NB4 (cell line): ENCODE measurements at places on chromosomes 13 and 19.

GRCh38 chr13:72643311-72643989 lies 84.0 kb downstream of the MZT1 start:
- DNase-seq, result peak; percentile 59

- no peak for DNase-seq
Measured at GRCh38 chr19:45471931-45472562, 4.3 kb downstream of the FOSB start.

DNA sequence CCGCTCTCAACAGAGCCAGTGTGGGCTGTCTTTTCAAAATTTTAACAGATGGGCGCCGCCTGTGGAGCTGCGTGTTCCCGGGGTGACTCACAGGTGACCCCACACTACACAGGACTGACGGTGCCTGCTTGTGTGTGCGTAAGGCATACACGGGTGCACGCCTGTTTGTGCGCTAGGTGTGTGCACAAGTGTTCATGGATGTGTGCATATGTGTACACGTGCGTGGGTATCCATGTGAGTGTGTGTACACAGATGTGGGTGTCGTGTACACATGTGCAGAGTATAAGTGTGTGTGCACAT lies 92.7 kb upstream of the SOX1 start:
- no peak for DNase-seq

DNA sequence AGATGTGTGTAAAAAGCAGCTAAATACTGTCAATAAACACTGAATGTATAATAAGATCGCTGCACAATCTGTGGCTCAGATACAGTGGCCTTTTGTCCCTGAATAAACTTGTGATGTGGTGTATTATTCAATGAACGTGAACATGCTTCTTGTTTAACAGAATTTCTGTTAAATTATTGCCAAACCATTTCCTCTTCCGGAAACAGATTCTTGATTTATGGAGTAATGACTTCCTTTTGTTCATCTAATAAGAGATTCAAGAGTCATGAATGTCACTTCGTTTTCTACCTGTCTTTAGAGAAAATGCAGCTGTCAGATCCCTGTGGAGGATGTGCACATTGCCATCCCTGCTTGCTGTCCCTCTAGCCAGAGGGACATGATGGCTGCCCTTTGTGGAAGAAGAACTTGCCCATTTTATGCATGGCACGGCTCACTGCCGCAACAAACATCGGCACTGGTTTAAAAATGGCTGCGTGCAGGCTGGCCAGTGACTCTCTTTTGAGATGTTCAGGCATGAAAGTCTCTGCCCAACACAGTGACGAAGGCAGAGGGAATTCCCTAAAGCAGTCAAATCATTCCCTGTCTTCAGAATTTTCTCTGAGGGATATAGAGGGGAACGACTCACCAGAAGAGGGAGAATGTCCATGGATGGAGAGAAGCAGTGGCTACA lies 3.1 kb upstream of the TNFSF13B start:
- DNase-seq, result peak; percentile 67

DNA sequence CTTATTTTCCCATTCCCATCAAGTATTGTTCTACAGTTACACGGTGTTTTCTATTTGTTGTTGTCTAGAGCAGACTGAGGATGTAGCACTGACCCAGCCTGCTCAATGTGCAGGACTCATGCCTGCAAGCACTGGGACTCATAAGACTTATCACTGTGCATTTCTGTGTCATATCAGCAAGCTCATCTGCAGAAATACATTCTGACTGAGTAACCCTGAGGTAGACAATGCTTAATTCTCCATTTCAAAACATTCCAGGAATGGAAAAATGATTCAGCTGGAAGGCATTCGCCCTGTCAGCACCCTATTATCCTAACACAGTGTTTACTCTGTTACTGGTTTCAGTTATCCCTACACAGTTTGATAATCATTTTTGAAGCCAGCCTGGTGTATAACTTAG lies 2506.4 kb downstream of the PCDH9 start:
- no peak for DNase-seq

GRCh38 chr19:16940626-16941025 lies 51.8 kb downstream of the F2RL3 start:
- no peak for DNase-seq

GRCh38 chr13:87792878-87793277 lies 121.7 kb downstream of the SLITRK5 start:
- no peak for DNase-seq

GRCh38 chr13:99125326-99125915 lies 75.2 kb upstream of the UBAC2 start:
- peak; percentile 12 for DNase-seq

DNA sequence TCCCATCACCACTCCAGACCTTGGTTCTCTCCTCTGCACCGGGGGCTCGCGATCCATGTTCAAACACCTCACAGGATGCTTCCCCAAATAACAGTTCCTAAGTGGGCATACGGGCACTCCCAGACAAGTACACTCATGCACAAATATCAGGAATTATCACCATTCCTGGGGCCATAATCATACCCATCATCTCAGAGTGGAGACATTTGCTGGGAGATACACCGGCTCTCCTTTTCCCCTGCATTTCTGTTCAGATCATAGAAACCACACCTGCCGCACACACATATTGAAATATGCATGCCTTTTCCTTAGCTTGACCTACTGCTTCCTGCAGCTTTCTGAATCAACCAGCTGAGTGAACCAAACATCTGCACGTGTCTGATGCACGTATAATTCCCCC lies 33.9 kb upstream of the MBNL2 start:
- DNase-seq, result no peak

GRCh38 chr19:30071871-30072270 lies 129.8 kb downstream of the URI1 start:
- no peak for DNase-seq

- DNase-seq, result peak; percentile 42
Measured at GRCh38 chr13:94617389-94618000, 15.8 kb downstream of the GPR180 start.

GRCh38 chr13:46961719-46962118 lies 64.9 kb upstream of the HTR2A start:
- peak; percentile 88 for DNase-seq

- no peak for DNase-seq
Measured at GRCh38 chr13:40271271-40271885, 395.1 kb downstream of the FOXO1 start.

DNA sequence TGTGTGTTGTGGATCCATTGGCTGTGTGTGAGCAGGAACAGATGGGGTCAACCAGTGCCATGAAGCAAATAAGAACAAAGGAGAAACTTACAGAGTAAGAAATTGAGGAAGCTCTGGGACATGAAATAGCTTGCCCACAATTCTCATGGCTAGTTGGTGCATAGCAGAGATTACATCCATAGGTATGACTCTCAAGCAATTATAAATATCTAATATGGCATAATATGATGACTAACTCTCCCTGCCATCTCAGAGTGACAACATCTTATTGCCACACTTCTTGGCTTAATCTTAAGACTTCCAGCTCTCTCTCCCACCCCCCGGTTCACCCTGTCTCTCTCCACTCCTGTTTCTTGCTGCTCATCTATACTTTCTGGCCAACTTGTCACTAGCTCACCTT lies 53.3 kb downstream of the OXGR1 start:
- DNase-seq, result no peak

GRCh38 chr13:74895042-74895796 lies 586.8 kb downstream of the TBC1D4 start:
- DNase-seq, result no peak

GRCh38 chr13:27599845-27600553 lies 20.3 kb downstream of the LNX2 start:
- DNase-seq, result no peak

GRCh38 chr13:47036294-47037008 lies 139.6 kb upstream of the HTR2A start:
- DNase-seq, result no peak

DNA sequence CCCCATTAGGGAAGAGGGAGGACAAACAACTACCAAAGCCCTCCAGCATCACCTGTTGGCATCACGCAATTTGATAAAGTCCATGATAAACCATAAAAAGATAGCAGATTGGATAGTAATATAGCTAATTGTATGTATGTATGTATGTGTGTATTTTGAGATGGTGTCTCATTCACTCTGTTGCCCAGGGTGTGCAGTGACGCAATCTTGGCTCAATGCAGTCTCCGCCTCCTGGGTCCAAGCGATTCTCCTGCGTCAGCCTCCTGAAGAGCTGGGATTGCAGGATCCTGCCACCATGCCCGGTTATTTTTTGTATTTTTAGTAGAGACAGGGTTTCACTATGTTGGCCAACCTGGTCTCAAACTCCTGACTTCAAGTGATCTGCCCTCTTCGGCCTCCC lies 74.6 kb upstream of the RNF113B start:
- no peak for DNase-seq

- DNase-seq, result no peak
Measured at GRCh38 chr13:33096886-33097605, 80.8 kb downstream of the KL start.
